ENCODE measurements at places on chromosomes 6 and 20. TPM values are rescaled to one million over a fixed set of nuclear protein-coding genes. Genes with fewer than 3 reads are reported as not detected.
A peak's percentile ranks its signal among the peaks of the same experiment; 100 is the strongest.

DNA sequence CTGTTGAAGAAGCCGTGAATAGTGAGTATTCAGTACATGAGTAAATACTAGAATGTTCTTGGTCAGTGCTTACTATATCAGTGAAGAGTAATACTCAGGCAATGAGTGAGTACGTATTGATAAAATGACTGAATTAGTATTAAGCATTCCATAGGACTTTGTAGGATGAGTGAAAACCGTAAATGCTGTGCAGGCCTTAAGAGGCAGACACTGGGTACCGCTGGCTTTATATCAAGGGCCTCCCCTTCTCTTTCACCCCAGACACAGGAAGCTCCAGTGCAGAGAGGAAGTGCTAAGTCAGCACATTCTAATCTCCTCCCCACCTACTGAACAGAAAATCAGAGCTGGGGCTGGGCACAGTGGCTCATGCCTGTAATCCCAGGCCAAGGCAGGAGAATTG lies 24.2 kb downstream of the POFUT1 start:
- no peak for DNase-seq

GRCh38 chr6:92024881-92025280 lies 1394.5 kb downstream of the EPHA7 start:
- no peak for DNase-seq

Gene LRFN2
- total RNA-seq, result not detected

Gene DYNLT2
- total RNA-seq, result 2.0 TPM

DNA sequence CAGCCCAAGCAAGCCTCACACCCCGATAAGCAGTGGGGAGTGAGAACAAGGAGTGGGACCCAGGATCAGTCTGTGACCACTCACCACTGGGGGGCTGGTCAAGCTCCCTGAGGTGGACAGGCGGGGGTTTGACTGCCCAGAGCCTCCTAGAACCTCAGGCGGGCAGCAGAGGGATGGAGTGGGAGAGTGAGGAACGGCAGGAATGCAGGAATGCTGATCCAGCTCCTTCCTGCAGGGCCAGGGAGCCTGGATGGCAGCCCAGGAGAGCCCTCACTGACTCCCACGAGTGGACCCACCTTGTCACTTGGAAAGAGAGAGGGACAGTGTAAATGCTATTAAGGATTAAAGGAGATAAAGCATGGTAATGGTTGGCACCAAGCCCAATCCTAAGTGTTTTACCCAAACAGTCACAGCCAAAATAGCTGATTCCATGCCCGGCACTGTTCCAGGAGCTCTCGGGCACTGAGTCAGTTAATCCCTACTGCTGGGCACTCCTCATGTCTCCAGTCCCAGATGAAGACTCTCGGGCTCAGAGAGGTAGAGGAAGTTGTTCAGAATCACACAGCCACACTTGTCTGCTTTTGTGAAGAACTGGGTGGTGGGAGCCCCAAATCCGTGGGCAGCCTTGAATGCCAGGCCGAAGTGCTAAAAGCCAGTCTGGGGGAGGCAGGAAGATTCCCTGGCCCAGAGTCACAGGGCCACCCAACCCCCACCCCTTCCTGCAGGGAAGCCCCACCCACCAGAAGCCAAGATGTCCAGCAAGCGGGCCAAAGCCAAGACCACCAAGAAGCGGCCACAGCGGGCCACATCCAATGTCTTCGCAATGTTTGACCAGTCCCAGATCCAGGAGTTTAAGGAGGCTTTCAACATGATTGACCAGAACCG lies 3.1 kb downstream of the MYL9 start:
- peak; percentile 80 for DNase-seq

Gene LAMA2
- 103 TPM for total RNA-seq

Gene IPCEF1
- total RNA-seq, result 1.3 TPM

GRCh38 chr6:42226645-42227143 lies 9.0 kb upstream of the MRPS10 start:
- DNase-seq, result peak; percentile 25

DNA sequence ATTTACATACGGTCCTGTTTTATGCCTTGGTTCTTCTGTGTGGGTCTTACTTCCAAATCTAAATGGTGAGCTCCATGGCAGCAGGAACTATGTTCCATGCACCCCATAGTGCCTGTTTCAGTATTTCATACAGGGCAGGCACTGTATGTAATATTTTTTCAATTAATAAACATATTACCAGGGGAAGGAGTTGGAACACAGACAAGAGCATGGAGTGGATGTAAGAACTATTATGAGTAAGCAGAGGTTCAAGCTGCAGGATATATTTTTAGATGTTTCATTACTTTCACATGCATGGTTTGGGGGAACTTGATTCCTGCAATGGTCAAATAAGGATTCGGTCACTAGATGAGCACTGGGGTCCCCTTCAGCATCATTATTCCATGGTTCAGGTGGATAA lies 108.3 kb downstream of the KIF13A start:
- peak; percentile 59 for DNase-seq

Gene RNF39
- not detected for total RNA-seq

Gene LAMP5
- 0.18 TPM for total RNA-seq

DNA sequence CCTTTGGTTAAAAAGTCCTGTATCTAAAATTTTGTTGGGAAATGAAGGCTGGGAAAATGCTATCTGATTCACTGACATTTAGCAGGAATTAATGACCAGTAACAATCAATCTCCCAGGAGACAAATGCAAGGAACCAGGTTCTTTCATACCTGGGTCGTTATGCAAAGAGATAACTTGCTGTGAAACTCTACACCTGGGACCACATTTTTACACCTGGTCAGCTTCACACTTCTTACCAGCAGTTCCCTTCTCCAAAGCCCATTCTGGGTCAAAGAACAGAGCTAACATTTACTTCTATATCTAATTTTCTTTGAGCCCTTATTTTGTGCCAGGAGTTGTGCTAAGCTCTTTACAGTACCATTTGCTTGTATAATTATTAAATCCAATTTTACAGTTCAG lies 27.4 kb upstream of the STXBP5 start:
- no peak for DNase-seq
